ENCODE measurements at places on chromosomes 7 and 10.

- DNase-seq, result no peak
These were observed 27.8 kb downstream of the ENTPD1 start for GRCh38 chr10:95783741-95784140.

DNA sequence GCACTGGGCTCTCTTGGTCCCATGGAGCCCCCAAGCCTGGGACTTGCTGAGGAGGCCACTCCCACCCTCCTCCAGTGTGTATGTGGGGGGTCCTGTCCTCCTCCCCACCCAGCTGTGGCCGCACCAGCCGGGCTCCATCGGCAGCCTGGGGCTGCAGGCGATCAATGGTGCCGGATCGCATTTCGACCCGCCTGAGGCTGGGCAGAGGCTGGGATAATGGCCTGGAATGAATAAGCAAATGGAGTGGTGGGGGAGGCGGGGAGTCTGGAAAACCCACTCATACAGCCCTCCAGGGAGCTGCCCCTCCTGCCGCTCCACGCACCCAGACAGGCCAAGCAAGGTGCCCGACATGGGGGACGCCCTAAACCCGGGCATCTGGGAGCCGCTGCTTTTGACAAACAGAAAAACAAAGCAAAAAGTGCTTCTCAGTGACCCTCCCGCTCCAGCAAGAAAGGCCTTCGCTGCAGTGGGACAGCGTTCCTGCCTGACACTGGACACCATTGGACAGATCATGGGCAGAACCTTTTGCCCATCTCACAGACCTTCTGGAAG lies 160.5 kb downstream of the NRF1 start:
- DNase-seq, result no peak

DNA sequence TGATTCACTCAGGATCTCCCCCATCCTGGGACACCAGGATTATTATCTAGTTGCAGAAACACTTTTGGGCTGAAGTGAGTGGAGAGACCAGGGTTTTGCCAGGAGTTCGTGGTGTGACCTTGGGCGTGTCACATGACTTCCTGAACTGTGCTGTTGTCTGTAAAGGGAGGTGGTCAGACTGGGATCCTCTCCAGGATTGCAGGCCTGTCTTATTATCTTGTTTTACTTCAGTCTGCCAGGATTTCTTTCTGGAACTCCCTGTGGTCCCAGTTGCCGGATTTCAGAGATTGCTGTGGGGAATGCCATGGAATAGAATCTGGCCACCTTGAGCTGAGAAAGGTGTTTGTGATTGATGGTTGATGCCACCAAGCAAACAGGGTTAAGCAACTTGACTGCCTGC lies 35.8 kb downstream of the CRCP start:
- DNase-seq, result no peak

DNA sequence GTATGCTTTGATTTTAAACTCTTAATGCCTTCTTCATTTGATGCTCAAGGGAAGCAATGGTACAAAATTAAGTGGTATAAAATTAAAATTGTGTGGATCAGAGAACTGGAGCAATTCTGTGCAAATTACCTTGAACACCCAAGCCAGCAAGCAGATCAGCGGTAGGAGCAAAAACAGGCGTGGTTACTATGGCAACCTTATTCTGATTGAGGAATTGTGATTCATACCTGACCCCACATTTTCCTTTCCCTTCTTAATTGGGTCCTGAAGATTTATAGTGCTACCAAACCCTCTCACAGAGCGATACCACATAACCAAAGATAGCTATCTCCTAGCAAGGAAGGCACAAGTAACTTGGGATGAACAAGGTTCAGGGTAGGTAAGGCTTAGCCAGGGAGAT lies 72.5 kb upstream of the FZD1 start:
- no peak for DNase-seq

- no peak for DNase-seq
These were observed 95.0 kb downstream of the UBE3C start for GRCh38 chr7:157233677-157234076.

DNA sequence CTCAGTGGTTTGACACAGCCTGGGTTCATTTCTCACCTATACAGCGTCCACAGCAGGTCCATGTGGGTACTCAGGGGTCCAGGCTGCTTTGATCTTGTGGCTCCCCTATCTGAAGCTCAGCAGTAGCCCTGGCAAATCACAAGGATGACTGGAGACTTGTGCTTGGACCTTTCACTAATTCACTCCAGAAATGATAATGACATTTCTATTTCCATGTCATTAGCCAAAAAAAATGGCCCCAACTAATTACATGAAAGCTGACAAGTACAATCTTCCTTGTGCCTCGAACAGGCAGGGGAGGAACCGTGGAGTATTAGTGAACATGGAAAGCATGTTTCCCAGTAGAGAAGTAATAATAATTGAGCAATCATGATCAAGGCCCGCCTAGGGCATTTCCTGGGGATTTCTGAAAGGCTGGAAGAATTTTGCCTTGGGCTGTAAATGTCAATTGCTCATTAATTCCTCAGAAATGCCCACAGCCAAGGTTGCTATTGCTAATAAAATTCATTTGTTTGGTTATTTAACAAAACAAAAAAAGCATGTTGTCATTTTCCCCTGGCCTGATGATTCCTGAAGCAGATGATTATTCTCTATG lies 586.1 kb downstream of the SDK1 start:
- DNase-seq, result no peak

DNA sequence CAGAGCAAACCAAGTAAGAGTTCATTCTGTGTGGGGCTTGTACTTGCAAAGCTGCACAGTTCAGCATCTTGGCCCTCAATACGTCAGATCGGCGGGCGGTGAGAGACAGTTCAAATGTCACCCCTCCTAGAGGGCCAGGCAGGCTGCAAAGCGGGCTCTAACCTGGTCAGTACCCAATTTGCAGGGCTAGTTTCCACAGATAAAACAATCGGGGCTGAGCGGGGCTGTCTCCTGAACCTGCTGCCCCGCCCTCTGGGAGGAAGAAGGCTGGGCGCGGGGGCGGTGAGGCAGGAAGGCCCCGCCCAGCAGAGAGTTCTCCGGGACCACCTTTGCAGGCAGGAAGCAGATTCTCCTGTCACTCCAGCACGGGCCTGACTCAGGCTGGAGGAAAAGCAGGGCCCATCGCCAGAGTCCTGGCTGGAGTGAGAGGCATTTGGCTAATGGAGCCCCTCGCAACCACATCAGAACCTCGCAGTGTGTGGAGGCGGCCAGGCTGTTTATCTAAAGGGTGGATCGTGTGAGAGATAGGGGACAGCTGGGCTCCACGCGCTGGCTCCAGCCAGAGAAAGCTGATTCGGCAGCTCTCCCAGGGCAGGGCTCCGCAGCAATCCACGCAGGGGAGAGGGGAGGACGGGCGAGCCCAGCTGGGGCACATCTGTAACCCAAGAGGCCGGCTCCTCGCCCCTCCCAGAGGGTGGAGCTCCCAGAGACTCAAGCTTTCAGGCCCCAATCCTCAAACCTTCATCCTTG lies 83.1 kb downstream of the SH3PXD2A start:
- DNase-seq, result peak; percentile 38

GRCh38 chr10:3071405-3072198 lies 4.3 kb downstream of the PFKP start:
- DNase-seq, result no peak

GRCh38 chr7:92292981-92293380 lies 47.2 kb downstream of the ANKIB1 start:
- DNase-seq, result no peak

DNA sequence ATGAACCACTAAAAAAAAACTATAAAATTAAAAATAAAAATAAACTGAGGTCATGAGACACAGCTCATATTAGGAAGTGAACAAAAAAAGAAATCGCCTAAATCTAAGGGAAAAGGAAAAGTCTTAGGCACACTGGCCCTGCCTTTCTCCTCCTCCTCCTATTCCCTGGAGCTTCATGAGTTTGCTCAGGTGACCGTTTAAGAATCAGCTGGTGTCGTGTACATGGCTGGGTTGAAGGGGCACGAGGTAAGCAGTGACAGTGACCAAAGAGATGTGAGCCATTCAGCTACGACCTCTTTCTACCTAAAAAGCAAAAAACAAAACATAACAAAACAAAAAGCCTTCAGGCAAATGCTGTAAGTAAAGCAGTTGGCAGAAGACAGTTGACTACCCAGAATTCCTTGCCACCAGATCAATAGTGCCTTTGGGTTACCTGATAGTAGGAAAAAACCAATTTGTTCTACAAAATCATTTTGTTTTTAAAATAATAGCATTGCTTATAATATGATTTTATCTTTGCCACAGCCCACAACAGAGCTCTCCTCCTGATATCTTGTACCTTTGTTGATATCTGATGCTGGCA lies 135.4 kb downstream of the DOCK4 start:
- DNase-seq, result no peak

GRCh38 chr10:69893271-69893900 lies 91.7 kb downstream of the COL13A1 start:
- DNase-seq, result no peak

- DNase-seq, result no peak
These were observed 428.4 kb downstream of the GFRA1 start for GRCh38 chr10:115844591-115844990.

DNA sequence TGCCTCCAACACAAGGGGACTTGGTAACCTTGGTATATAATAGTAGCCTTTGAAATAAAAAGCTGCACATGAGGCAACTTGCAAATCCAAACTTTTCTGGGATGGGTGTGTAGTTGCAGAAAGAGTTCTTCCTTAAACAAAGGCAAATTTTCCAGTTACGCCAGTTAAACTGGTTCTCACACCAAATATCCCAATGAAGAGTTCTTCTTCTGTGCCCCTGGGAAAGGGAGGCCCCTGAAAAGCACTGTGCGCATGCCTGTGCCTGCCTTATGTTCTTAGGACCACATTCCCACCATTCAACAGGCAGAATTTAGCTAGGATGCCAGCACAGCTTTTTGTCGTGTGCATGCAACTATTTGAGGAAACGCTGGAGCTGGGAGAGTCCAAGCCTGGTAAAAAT lies 164.8 kb upstream of the SLC25A13 start:
- no peak for DNase-seq

DNA sequence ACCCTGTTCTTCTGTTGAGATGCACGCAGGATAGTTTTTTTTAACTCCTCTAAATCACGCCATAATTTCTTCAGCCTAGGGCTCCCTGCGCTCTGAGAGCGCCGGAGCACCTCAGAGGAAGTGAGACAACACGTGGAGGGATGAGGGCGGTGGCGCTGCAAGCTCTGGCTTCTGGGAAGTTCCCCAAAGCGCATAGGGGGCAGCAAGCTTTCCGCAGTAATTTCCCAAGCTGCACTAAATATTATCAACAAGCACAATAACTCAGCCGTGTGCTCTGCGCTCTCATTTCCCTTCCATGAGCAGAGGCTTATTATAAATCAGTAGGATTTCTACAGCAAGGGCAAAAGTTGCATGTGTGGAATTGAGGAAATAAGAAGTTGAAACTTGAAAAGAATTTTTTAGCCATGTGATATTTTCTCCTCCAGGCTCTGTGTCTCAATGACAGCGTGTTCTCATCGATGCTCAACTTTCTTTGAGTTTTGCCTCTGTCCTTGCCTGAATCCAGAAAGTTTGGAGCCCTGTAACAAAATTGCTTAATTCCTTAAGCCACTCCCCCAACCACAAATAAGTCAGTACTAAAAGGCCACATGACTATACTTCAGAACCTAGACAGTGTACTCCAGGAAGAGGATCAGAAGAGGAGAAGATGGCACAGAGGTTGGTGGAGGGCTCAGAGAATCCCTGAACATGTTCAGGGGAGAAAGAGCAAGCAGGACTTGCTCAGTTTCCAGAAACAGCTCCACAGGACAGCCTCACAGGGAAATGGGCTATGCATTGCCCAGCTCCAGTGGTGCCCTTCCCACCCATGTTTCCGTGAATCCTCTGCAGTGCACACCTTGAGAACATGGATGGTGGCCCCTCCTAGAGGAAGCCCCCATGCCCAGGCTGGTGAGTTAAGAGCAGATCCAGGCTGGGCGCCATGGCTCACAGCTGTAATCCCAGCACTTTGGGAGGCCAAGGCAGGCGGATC lies 221.5 kb upstream of the GHITM start:
- DNase-seq, result no peak

DNA sequence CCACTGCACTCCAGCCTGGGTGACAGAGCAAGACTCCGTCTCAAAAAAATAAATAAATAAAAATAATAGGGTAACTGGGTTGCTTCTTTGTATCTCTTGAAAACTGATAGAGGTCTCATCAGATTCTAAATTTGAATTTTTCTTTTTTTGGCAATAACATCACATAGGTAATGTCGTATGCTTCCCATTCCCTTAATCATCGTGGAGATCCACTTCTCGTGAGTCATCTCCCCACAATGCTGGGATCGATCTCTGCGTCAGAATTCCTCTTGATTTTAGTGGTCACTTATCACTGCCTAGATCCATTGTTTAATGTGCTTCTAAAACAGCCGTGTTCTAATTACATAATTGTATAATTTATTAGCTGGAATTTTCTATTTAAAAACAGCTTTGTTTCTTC lies 70.5 kb upstream of the DNAJB6 start:
- no peak for DNase-seq

DNA sequence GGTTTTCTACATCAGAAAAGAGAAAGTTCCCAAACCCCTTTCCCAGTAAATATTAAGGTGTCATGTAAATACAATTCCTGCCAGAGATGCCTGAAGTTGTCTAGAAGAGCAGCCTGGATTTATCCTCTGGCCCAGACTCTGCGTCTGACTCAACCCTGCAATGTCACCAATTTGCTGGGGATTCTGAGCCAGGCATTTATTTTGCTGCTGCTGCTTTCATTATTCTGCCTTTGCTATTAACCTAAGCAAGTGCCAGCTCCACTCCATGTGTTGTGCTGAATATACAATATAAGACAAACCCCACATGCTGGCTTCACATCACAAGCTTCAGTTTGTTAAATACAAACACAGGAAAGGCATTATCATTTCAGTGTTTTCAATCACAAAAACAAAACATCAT lies 59.1 kb downstream of the ELAPOR2 start:
- no peak for DNase-seq

GRCh38 chr7:87128861-87129267 lies 23.4 kb upstream of the DMTF1 start:
- no peak for DNase-seq

- no peak for DNase-seq
These were observed 49.0 kb upstream of the TMEM72 start for GRCh38 chr10:44862006-44862751.

GRCh38 chr7:100176096-100177044 lies 811 bp downstream of the GPC2 start:
- DNase-seq, result no peak

DNA sequence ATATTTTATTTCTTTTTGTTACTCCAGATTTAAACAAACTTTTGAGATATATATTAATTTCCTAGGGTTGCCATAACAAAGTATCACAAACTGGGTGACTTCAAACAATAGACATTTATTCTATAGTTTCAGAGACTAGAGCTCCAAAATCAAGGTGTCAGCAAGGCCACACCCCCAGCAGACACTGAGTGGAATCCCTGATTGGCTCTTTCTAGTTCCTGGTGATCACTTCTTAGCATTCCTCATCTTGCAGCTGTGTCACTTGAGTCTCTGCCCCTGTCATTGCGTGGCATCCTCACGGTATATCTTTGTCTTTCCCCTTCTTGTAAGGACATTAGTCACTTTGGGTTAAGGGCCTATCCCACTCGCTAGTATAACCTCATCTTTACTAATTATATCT lies 7.6 kb upstream of the SLC26A3 start:
- DNase-seq, result no peak

GRCh38 chr7:19181634-19182033 lies 36.4 kb upstream of the FERD3L start:
- no peak for DNase-seq

- DNase-seq, result no peak
These were observed 146.8 kb downstream of the CELF2 start for GRCh38 chr10:11164551-11164802.
